ENCODE measurements at places on chromosomes 12 and 14. TPM values are rescaled to one million over a fixed set of nuclear protein-coding genes. Genes with fewer than 3 reads are reported as not detected.

GRCh38 chr14:31788340-31788739, 227.1 kb downstream of the NUBPL start:
- DNase-seq = no peak

- peak; percentile 41 for DNase-seq
Observed at GRCh38 chr14:61641914-61642613, 53.2 kb upstream of the HIF1A start.

DNA sequence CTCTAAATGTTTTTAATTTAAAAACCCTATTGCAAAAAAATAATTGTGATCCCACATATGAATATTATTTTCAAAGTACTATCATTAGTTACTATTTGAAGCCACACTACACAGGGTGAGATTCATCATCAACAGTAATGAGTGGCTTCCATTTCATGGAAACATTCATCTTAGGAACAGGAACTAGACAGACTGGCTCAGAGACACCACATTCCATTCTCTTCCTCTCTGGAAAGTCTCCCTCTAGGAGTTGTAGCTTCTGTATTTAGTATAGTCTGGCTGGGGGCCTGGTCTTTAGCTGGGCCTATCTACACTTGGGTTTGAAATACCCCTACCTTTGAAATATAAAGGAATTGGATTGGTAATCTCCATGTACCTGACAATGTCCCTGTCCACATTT, 6.2 kb upstream of the VDR start:
- no peak for DNase-seq

GRCh38 chr12:79375050-79375449, 315.7 kb downstream of the PAWR start:
- no peak for DNase-seq

GRCh38 chr14:61750708-61751474, 11.3 kb upstream of the SNAPC1 start:
- DNase-seq = no peak

DNA sequence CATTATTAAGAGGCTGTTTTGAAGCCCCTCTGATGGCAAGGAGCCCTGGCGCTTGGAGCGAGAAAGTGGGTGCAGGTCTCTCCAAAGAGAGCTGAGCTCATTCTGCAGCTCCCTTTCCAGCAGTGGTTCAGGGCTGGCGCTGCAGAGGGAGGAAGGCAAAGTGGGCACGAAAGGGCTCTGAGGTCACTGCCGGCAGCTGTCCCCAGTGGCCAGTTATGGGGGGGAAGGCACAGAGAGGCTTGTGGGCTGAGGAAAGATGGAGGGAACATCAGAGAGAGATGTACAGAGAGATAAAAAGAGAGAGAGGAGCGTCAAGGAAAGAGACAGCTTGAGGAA, 75.2 kb upstream of the TBX5 start:
- DNase-seq = no peak

DNA sequence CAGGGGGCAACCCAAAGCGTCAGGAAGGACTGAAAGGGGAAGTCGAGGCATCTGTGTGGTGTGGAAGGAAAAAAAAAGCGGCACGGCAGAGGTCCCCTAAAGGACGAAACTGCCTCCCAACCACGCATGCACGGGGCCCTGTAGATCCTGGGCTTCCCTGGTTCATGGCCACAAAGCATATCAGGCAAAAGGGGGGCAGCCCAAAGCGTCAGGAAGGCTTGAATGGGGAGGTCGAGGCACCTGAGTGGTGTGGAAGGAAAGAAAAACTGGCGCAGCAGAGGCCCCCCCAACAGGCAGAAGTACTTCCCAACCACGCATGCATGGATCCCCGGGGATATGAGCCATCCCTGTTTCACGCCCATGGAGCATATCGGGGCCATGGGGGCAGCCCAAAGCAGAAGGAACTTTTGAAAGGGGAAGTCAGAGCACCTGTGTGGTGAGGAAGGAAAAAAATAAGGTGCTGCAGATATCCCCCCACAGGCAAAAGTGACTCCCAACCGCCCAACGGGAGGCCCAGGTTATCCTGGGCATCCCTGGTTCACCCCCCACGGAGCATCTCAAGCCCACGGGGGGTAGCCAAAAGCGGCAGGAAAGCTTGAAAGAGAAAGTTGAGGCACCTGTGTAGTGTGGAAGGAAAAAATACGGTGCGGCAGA, 581.2 kb downstream of the ALG10 start:
- DNase-seq = no peak

GRCh38 chr12:49054524-49054923, 6.1 kb downstream of the KMT2D start:
- DNase-seq = no peak

DNA sequence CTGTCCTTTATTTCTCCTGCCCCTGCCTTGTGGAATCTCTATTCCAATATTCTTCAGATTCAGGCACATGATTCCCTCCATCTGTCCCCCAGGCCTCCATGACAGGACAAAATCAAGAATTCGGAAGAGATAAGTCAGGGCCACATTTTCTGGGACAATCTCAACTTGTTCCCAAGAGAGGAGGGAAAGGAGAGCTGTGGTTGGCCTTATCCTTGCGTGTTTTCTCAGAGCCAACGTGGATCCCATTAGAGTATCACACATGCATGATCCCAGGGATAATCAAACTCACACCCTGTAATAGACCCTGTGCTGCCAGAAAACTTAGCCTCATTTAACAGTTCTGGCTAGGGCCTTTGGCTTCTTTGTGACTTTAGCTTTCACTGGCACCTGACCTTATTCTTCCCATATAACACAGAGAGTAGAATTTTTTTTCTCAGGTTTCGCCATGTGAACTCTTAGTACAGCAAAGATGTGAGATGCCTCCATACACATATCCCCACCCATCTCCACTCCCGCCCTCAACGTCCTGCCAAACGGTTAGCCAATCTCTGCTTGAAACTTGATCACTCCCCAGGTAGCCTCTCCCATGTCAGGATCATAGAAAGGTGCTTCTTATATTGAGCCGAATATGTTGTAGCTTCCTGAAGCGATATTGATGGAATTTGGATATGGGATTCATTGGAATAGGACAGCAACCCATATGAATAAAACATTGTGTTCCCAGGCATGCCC, 6.7 kb upstream of the KRT1 start:
- no peak for DNase-seq

GRCh38 chr12:130158754-130159059, 3.6 kb upstream of the FZD10 start:
- DNase-seq = no peak

- no peak for DNase-seq
Observed at GRCh38 chr12:104212516-104212915, 3.1 kb upstream of the TXNRD1 start.

GRCh38 chr12:130958557-130959140, 4.9 kb downstream of the ADGRD1 start:
- DNase-seq = no peak

Gene ARMH4
- 1.5 TPM for total RNA-seq

Gene LRRIQ1
- not detected for total RNA-seq

Gene DNAI7
- total RNA-seq = not detected

Gene ANKRD33
- not detected for total RNA-seq

Gene RD3L
- total RNA-seq = not detected

Gene SCN8A
- 3.3 TPM for total RNA-seq

Data from HT1080 (cell line).